ENCODE measurements at places on chromosomes 7 and 10.

GRCh38 chr10:4075443-4075842 lies 290.4 kb upstream of the KLF6 start:
- DNase-seq = no peak

DNA sequence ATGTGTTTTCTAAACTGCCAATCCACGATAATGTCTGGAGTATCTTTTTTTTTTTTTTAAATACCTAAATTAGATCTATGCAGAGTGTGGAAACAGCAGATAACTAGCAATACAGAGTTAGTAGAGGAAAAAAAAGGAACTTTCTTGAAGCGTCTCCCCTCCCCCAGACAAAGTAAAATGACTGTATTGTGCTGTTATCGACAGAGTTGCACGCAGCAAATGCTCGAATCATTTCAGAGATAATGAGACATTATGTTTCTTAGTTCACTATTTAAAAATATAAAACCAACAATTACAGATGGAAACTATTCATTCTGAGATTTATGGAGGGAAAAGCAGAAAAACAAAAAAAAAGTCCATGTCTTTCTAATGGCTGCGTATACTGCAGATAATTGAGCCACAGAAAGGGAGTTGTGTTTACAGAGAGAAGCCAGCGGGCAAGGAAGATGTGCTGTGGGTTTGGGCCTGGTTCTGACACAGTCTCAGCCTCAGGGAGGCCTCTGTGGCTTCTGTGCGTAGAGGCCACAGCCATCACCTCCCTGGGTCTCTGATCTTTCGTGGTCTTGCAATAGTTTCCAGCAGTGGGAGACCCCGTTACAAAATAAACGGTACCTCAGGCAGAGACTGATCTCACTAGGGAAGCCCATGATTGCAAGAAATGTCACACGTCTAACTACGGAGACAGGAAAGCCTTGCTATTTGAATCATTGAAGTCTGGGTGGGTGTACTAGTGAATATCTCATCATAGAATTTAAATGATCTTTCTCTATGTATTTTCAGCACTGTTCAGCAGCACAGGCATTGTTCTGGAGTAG lies 19.1 kb upstream of the KLF6 start:
- peak; percentile 33 for DNase-seq

- DNase-seq = no peak
These were observed 102.1 kb upstream of the ABCB5 start for GRCh38 chr7:20513341-20513740.

- DNase-seq = no peak
These were observed 14.9 kb downstream of the BAG3 start for GRCh38 chr10:119665901-119666708.

- DNase-seq = peak; percentile 43
These were observed 29.3 kb downstream of the DYNC2I1 start for GRCh38 chr7:158885624-158886023.

DNA sequence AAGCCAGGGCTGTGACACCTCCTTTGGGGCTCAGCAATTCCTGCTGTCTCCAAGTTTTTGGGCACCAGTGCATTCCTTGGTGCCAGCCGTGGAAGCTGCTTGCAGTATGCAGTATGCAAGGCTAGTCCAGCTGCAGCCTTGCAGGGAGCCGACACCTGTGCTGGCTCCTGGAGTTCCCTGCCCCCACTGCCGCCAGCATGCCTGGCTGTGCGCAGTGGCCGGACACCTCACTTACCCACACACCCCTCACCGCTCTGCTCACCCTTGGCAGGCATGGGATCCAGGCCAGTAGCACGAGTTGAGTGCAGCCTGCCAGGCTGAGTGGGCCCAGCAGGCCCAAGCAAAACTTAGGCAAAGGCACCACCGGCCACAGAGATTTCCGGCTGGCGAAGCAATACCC lies 77.4 kb downstream of the SAMD9 start:
- DNase-seq = no peak

DNA sequence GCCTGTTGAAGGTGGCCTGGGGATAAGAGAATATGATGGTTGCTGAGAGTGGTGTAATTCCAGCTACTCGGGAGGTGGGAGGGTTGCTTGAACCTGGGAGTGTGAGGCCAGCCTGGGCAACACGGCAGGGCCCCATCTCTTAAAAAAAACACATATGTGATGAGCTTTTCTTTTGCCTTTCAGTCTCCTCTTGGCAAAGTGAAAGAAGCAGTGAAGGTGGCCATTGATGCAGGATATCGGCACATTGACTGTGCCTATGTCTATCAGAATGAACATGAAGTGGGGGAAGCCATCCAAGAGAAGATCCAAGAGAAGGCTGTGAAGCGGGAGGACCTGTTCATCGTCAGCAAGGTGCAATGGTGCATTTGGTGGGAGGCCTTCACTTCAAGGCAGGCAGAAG lies 3.1 kb downstream of the AKR1B10 start:
- no peak for DNase-seq

DNA sequence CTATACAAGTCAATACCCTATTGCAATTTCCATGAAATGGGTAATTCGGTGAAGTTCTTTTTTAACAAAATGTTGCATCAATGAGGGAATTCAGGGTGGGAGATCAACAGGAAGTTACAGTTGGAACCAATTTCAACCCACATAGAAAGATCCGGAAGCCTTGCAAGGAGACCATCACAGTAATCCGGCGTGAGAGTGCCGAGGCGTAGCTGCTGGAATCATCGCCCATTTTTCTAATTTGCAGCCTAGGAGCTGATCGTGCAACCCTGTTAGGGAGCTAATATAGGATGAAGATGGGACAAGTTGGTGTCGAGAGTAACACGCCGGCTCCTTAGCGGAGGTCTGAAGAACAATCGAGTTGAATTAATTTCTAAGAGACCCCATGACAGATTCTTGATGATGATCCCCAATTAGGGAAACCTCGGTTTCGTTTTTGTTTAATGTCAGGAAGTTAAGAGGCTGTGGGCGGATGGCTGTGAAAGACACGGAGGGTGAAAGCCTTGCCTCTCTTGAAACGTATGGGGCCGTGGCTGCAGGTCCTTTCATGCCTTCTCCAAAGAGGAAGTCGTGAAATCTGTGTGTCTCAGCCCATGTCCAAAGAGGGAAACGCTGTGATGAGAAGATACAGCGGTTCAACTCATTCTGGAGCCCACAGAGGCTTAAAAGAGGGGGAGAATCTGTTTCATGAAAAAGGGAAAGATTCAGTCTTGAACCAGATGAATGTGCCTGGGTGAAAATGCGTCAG lies 51.2 kb upstream of the CARD11 start:
- no peak for DNase-seq

- DNase-seq = no peak
These were observed 96.4 kb downstream of the CCSER2 start for GRCh38 chr10:84424731-84425167.

DNA sequence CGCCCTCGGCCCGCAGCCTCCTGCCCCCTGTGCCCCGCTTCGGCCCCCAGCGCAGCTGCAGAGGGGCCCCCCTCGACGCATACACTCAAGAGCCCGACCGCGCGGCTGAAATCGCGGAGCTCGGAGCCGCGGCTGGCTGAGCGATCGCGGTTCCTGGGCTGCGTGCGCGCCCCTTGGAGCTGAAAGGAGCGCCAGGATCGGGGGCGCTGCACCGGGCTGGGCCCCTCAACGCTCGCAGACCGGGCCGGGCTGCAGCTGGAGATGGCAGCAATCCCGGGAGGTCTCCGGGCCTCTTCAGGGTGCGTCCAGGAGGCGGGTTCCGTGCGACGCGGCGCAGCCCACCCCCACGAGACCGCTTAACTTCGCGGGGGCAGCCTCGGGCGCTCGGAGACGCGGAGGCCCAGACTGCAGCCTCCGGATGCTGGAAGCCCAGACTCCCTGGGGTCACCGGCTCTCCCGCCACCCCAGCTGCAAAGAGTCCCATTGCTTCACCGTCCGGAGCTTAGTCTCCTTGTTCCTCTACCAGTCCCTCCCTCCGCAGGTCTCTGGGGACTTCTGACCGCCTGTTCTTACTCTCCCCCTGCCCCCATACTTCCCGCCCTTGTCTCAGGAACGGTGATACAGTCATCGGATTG lies 73.0 kb upstream of the LRRC4 start:
- DNase-seq = no peak

DNA sequence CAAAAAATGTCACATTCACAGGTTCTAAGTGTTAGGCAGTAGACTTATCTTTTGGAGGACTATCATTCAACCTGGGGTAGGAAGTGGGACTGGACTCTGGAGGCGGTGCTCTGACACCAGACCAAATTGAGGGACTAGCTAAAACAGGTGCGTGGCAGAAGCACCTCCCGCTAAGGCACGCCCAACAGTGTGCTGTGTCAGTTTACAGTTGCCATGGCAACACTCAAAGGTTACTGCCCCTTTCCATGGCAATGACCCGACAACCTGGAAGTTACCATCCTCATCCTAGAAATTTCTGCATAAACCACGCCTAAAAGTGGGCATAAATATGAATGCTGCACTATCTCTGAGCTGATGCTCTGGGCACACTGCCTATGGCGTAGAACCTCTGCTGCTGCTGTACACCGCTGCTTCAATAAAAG lies 14.0 kb upstream of the BLNK start:
- DNase-seq = no peak

DNA sequence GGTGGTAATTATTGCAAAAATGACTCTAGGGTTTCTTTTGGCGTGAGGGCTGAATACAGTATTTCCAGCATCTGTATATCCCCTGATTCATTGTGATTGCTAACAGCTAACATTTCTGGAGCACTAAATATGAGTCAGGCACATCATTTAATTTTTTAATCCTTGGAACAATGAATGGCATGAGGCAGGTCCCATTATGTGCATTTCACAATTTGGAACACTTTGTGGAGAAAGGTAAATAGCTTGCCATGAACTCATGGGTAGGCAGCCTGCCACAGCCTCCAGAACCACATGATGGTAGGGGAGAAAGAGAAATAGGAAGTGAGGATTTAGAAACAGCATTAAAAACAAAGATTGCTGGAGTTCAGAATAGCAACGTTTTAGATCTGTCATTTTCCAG lies 1.7 kb downstream of the NPTX2 start:
- DNase-seq = no peak

DNA sequence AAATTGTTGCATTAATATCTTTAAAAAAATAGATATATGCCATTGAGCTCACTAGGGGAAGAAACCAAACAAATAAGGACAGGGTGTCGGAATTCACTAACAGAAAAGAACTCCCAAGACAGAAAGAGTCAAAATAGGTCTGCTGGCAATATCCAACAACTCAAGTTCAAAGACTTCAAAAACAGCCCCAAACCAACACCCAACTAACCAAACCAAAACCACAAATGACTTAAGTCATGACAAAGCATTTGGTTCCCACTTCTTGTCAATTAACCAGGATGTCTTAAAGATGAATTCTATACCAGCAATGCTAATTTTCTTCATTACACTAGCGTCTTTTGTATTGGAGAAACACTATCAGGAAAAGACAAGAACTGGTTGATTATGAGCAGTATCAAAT lies 249.0 kb upstream of the PLXNA4 start:
- DNase-seq = no peak

DNA sequence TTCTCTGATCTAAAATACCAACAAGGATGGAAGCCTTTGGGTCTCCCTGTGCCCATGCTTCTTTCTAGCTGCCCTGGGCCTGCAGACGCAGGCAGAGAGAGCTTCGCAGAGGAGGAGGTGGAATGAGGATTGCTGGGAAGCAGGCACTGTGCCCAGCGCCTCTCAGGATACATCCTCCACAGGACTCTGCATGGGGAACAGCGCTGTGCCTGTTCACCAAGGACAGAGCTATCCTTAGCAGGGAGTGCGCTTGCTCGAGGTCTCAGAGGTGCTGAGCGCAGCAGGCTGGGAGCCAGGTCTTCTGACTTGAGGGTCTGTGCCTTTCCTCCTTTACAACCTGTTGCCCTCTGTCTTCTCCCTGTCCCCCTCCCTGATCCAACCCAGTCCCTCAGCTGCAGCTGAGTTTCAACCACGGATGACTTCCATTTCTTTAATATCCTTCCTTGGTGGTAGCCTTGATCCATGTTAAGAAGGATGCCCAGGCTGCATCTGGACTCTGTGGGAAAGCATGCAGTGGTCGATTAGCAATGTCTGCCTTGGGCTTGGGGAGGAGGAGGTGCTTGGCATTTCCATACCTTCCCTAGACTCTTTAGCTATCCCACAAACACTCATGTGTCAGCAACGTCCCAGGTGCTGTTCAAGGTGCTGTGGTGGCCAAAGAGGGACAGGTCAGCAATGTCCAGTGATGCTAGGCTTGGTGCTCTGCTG lies 219.6 kb upstream of the GPR26 start:
- DNase-seq = no peak

GRCh38 chr10:86483664-86484063 lies 37.9 kb downstream of the WAPL start:
- no peak for DNase-seq

DNA sequence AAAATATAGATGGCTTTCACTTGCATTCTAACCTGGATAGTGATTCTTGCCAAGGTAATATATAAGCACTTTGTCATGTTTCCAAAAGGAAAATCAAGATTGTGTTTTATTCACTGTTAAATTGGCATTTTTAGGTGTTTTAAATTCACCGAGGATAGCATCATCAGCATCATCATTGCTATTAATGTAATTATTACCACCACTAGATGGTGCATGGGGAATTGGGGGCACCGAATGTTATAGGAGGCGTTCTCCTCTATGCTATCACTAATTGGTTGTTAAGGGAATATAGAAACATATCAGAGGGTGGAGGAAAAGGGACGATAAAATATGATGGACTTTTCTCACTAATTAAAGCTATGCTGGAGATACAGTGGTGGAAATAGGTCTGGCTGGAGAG lies 95.5 kb downstream of the CELF2 start:
- no peak for DNase-seq

DNA sequence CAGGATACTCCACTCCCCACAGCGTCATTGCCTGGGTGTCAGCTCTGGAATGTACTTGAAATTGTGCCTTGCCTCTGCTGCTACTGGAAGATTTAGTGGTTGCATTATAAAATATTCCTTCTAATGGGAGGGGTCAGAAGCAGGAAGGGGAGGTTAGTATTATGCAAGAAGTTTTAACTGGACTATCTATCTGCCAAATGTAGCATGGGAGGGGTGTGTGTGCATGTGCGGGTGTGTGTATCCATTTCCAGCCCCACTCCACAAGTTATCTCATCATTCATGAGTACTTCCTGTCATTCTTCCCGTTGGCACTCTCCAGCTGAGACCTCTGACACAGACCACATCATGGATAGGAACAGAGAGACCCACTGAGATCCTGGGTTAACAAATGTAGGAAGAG lies 13.4 kb downstream of the MBL2 start:
- DNase-seq = no peak

DNA sequence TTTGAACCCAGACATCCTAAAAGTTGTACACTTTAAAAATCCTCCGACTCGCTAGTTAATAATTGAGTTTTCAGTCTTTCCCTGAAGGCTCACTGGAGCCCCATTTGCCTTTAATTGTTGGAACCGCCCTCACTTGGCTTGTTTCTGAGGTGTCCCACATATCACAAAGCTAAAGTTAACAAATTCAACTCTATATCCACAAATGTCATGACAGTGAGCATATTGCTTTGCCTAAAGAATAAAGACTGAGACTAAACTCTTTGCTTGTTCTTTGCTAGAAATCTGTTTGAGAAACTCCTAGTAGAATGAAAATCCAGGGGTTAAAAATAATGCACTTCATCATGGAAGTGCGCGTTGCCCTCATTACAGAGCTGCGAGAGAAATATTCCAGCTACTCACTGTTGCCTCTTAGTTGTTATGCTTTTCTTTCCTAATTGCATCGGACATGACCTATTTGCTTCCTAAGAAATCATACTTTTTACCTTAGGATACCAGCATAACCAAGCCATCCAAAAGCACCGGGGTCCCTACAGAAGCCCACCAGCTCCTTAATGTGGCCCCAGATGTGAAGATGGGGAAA lies 752 bp downstream of the THSD7A start:
- no peak for DNase-seq

All from K562 (cell line).